ENCODE measurements at places on chromosomes 16 and 17.

DNA sequence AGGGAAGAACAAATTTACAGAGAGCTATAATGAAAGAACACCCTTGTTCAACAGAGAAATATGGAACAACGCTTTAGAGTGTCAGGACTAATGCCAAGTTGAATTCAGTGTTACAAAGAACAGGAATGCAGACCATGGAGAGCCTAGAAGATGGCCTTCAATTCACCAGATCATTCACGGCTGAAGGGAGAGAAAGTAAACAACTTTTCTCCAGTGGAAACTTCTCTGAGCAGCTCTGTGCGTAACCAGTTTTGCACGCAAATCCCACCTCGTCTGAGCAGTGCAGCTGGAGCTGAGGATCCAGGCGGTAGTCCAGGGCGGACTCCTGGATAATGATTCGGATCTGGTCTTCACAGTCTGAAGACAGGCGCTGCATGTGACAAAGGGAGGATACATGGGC is 40.5 kb upstream of the CLEC18B start:
- no peak for DNase-seq

DNA sequence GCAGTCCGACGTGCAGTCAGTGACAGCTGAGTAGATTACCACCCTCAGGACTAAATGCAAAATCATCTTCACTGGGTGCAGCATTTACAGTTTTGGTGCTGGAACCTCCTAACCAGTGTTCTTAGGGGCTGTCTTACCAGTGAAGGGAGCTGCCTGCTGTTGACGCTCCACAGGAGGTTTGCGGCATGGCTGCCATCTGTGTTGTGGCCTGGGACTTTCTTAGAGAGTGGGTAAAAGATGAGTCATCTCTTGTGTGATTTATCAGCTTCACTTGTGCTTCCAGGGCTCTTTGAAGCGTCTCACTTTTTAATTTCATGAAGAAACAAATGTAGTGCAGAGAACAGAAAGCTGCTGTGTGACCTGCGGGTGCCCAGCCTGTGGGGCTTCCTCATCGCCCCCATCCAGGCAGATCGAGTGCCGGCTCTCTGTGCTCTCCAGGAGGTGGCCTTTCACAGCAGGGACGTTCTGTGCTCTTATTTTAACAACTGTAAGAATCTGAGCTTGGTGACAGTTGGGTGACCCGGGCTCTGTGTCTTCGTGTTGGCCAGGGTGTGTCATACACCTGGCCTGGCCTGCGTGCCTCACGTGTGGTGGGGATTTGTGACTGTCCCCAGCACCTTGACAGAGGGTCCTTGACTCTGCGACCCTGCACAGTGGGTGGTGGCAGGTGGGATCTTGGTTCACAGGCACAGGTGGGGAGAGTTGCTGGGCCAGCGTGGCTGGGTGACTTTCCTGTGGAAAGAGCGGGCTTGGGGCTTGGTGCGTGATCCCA is 24.3 kb upstream of the ZNF750 start:
- no peak for DNase-seq

DNA sequence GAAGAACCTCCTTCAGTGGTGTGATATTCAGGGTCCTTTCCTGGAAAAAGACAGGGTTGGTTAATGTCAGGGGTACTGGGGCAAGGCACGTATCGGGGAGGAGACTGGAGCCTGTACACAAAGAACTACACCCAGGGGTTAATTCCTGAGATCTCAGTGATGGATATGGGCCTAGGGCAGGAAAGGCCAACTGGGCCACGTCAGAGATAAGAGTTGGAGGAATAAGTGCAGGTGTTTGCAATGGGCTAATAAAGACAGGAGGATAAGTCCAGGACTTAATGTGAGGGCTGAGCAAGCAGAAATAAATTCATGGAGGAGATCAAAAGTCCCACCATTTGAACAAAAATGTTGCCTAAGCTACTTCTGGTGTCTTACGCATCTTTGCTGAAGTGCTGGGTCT is 10.4 kb upstream of the HERPUD1 start:
- DNase-seq: no peak

GRCh38 chr16:85430523-85431421 is 182.3 kb upstream of the GSE1 start:
- no peak for DNase-seq

- peak; percentile 75 for DNase-seq
Measured at GRCh38 chr17:82876602-82877379, 37.0 kb upstream of the ZNF750 start.

DNA sequence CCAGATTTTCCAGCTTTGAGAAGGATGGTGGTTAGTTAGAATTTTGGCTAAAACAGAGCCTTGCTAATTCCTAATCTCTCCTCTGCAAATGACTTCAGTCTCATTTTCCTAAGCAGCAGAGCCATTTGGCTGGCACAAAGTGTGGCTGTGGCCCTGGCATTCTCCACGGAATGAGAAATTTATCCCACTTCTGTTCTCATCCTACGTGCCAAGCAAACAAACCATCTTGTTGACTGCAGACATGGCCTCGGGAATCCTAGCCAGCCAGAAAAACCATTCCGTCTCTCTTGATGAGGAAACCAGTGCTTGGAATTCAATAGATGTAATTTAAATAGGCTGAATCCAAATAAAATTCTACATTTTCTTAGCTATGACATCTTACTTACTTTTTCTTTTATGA is 34.1 kb upstream of the ELAC2 start:
- no peak for DNase-seq

- DNase-seq: no peak
Measured at GRCh38 chr16:66308096-66308495, 58.4 kb upstream of the CDH5 start.

DNA sequence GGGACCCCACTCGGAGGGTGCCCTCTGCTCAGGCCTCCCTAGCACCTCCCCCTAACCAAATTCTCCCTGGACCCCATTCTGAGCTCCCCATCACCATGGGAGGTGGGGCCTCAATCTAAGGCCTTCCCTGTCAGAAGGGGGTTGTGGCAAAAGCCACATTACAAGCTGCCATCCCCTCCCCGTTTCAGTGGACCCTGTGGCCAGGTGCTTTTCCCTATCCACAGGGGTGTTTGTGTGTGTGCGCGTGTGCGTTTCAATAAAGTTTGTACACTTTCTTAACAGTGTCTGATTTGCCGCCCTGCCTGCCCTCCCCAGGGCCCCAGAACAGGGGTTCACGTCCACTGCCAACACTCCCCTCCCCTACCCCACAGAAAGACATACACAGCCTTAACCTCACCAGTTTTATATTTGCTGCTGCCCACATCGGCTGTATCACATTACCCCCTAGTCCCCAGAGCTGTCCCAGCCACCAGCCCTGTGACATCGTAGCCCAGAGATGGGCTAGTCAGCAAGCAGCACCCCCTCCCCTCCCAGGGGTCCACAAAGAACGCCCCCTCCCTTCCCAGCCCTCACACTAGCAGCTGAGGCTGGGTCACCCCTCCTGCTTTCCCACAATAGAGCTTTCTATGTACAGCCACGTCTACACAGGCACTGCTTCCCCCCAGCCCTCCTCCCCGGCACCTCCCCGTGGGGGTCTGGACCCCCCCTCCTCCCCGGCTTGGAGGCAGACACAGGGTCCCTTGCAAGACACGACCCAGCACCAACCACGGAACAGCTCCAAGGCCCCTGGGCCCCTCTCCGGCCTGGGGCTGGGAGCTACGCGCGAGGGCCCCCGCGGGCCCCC is 7.9 kb downstream of the GRN start:
- DNase-seq: no peak

DNA sequence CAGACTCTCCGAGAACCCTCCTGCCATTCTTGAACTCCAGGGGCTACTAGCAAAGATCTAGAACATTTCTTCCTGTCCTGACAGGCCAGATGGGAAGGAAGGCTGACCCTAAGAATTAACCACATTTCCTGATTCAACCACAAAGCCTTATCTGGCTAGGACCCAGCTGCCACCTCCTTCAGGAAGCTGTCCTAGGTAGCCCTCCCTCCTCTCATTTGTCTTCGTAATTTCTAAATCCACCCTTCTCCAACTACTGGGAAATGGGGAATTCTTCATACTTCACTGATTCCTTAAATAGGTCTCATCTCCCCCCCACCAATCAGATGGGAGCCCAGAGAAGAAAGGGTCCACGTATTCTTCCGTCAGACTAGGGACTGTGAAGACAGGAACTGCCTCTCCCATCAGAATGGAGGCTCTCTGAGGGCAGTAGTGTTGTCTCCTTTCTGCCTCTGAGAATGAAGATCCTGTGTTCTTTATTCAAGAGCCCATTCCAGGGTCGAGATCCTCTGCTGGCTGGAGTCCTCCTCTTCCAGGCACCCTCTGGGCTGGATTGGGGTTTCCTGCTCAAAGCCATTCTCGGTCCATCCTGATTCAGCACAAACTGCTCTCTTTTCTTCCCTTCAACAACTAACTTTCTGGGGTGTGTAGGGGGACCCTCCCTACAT is 2.1 kb downstream of the SAMD14 start:
- DNase-seq: no peak

All from ecto neural progenitor cell (in vitro differentiated cells).